ENCODE measurements at places on chromosomes 7 and 10.

GRCh38 chr7:121824276-121824675, 48.7 kb upstream of the PTPRZ1 start:
- DNase-seq = no peak

GRCh38 chr10:119051775-119052174, 22.3 kb downstream of the NANOS1 start:
- DNase-seq = no peak

DNA sequence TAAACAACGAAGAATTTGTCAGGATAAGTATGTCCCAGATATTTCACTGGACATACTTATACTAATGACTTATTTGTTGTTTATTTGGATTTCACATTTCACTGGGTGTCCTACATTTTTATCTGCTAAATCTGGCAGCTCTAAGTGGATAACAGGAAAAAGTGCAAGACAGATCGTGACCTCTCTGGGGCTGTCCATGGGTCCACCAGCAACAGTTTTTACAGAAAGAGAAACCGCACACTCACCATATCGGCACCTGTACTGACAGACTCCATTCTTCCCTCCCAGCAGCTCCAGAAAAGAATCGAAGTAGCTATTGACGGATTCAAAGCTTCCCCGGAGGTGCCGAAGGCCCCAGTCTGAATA, 393 bp downstream of the PLA2G12B start:
- no peak for DNase-seq

GRCh38 chr10:1157615-1157933, 101.4 kb downstream of the WDR37 start:
- no peak for DNase-seq

GRCh38 chr7:2860627-2861133, 16.6 kb upstream of the GNA12 start:
- DNase-seq = no peak

GRCh38 chr10:6565588-6565987, 14.5 kb downstream of the PRKCQ start:
- no peak for DNase-seq

GRCh38 chr7:39910108-39910869, 39.8 kb upstream of the CDK13 start:
- no peak for DNase-seq

DNA sequence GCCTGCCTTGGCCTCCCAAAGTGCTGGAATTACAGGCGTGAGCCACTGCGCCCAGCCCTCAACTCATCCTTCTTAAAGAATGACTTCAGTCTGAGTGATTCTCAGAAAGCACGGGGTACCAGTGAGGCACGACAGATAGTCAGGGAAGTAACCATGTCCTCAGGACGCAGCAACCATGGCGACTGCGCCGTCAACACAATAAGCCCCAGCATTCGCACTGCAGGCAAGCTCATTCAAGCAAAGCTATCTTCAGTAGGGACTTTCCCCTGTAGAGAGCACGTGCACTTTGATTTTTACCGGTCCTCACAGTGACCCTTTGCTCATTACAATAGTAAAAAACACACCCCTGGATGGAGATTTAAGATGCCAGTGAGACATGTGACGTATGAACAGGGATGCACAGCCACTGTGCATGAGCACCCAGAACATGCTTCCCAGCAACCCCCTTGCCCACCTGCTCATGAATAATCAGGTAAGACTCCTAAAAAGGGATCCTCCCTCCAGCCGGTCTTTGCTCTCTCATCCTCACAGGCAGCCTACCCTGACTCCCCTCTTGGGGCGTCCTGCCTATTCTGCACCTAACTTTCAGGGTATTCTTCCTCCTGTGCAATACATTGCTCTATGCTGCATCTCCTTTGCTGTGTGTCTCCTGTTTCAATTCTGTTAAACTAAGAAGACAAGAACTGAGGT, 9.1 kb downstream of the WDR86 start:
- no peak for DNase-seq

- no peak for DNase-seq
Observed at GRCh38 chr10:119705434-119705831, 20.4 kb upstream of the INPP5F start.

DNA sequence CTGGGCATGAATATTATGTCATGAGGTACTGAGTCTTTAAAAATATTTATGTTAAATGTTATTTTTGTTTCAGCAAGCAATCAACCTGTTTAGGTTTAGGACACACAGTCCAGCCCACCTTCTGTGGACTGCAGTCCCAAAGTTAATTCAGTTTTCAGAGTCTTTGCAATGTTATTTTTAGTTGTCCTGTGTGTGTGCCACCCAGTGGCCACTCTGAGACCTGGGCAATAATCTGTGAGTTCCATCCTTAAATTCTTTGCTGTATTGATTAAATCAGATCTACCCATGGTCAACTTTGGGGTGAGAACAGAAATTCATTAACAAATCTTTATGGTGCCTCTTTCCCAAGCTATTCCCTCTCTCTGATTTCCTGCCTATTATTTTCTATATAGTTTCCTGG, 415.1 kb downstream of the CCSER2 start:
- DNase-seq = no peak

DNA sequence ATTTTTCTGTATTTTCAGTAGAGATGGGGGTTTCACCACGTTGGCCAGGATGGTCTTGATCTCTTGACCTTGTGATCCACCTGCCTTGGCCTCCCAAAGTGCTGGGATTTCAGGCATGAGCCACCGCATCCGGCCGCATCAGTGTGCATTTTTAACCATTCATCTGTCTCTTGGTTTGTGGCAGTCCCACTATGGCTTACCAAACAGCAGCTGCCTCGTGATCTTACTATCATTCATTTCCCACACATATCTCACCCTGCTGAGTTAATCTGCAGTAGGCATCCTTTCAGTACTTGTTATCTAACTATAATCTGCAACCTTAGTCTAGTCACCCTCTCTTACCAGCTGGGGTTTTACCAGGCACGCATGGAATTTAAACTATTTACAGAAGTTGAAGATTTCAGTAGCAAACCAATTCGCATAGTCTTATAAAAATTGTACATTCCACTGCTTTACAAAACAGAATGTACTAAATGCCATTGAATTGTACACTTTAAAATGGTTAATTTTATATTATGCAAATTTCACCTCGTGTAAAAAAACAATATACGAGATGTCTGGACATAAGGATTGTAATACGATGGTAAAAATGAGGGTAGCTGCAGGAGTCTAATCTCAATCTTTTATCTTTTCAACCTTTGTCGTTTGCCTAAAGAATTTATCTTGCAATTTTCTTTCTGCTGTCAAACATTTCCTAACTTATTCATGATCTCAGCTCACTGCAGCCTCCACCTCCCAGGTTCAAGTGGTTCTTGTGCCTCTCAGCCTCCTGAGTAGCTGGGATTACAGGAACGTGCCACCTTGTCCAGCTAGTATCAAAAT, 4.6 kb upstream of the TBC1D12 start:
- DNase-seq = no peak

DNA sequence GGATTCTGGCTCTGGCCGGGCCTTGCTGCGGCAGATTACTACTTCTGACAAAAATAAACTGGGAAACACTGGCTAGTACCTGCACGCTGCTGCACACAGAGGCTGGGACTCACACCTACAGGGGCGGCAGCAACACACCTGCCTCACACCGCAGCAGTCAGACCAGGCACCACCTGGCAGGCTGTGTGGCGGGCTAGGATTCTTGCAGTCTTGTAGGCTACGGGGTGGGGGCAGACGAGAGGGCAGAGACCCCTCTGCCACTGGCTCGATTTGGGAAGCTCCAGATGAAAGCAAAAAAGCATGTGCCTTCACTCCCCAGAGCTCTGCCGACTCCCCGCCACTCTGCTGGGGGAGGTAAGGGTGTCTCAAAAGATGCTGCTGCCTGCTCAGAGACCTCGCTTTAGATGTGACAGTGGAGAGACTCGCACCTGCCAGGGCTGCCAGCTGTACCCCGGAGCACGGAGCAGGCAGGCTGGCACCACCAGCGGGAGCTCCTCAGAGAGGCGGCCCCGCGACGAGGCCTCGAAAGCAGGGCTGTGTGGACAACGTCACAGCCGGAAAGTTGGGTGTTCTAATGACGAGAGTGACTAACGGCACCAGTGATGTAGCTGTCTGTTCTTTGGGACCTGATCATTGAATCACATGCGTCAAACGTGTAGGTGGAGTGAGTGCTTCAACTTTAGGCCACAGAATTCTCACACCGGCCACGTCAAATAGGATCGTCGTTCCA, 250.5 kb downstream of the ZMYND11 start:
- DNase-seq = no peak

DNA sequence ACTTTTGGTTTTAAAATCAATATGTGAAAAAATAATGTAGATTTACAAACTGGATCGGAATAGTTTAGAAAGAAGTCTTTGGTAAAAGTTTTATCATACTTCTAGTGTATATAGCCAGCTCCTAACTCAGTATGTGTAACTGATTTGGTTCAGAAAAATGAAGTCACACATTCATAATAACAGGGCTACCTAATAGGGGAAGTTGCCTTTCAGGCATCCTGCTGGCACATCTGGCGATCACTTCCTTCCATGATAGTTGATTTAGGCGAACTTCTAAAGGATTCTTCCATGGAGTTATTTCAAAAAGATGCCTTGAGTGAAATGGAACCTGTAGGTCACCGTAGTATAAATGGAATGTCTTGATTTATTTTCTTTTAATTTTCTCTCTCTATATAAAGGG, 69.1 kb downstream of the SHH start:
- no peak for DNase-seq

- DNase-seq = no peak
Observed at GRCh38 chr7:44366986-44367385, 41.6 kb upstream of the CAMK2B start.

DNA sequence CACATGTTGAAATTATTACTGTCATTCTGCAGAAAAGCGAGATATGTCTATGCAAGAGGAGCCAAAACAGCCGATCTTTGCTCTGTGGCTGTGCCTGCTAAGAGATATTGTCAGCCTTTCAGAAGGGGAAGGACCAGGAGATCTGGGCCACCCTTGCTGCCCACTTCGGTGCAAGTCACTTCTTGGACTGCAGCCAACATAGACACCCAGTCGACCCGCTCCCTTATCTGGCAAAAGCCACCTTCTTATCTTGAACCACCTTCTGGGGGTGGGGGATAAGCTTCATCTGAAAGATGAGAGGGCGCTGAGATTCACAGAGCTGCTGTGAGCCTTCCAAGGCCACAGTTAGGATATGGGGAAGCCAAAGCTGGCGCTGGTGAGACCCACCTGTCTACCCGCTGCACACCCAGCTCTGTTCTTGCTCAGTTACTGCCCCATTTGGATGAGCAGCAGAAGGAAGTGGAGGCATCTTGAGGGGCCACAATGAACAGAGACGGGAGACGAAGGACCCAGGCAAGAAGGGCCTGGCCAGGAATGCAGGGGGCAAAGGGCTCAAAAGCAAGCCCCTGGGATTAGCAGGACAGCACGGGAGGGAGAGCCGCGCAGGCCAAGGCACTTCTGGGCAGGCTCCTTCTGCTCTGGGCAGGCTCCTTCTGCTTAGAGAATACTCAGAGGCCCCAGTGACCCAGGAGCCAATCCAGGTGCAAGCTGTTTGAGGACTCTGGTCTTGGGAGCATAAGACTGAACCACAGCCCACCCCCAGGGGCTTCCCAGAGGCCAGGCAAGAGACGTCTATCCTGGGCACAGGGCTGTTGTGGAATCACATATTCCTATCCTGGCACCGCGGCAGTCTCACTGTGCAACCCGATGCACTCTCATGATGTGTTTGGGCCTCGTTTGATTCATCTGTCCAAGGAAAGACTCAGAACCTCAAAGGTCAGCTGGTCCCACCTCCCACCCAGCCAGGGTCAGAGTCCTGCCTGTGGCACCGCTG, 38.4 kb upstream of the NPFFR1 start:
- no peak for DNase-seq

GRCh38 chr7:45582868-45583277, 8.7 kb downstream of the ADCY1 start:
- DNase-seq = no peak

- no peak for DNase-seq
Observed at GRCh38 chr10:123019264-123019663, 10.5 kb downstream of the ACADSB start.

GRCh38 chr7:100865938-100866728, 1.1 kb upstream of the TRIP6 start:
- no peak for DNase-seq

DNA sequence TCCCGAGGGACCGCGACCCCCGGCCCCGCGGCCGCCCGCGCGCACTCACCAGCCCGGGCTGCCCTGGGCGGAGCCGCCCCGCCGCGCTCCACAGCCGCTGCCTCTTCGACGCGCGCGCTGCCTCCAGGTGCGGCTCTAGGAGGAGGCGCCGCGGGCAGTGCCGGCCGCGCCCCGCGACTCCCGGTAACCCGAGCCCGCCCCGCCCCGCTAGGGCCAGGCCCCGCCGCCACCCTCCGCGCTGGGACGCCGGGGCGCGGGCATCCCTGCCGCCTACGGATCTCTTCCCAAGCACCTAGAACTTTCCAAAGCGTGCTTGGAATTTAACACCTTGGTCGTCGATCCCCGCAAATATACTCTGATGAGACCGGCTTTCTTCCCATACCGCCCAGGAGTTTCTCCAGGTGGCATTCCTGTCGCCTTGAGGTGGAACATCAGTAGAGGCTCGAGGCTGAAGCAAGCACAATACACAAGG, at the start of gene SLC26A5:
Gene SLC26A5 (minus strand): TSS at position 159 of the 472 bp plus-strand sequence. CDS start 24,693 bp downstream, outside the sequence.
- no peak for DNase-seq

- DNase-seq = no peak
Observed at GRCh38 chr7:136058546-136058945, 81.4 kb upstream of the MTPN start.

DNA sequence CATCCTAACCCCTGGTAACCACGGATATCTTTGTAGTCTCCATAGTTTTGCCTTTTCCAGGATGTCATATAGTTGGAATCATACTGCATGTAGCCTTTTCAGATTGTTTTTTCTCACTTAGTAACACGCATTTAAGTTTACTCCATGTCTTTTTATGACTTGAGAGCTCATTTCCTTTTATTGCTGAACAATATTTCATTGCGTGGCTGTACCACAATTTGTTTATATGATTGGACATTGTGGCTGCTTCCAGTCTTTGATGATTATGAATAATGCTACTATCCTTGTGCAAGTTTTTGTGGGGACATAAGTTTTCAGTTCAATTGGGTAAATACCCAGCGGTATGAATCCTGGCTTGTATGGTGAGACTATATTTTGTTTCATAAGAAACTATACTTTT, 60.8 kb downstream of the AOAH start:
- no peak for DNase-seq

GRCh38 chr10:87816163-87816897, 1.7 kb downstream of the ATAD1 start:
- DNase-seq = no peak

DNA sequence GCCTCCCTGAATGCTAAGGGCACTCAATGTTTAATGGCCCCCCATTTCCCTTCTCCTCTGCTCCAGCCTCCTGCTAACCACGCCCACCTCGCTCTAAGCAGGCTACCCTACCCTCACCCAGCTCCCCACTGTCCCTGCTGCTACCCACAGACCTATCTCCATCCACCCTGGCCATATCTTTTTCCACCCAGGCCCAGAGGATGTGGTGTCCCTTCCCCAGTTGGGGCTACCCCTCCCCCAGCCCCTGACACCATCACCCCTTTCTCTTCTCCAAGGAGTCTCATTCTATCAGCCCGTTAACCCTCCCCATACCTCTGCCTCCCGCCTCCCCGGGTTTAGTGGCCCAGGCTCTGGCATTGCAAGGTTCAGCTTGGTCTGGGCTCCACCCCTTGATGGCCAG, 28.9 kb upstream of the PPIF start:
- no peak for DNase-seq

GRCh38 chr10:80100861-80101695, 22.6 kb downstream of the TMEM254 start:
- no peak for DNase-seq
